Hematopoietic multipotent progenitor cell (in vitro differentiated cells): ENCODE measurements at places on chromosomes 4 and X. TPM values are rescaled to one million over a fixed set of nuclear protein-coding genes. Genes with fewer than 3 reads are reported as not detected.

Gene SH3TC1
- total RNA-seq = 88.1 TPM

Gene MXRA5
- total RNA-seq = under 0.01 TPM

GRCh38 chrX:17773221-17773876 is 36.1 kb downstream of the SCML1 start:
- DNase-seq = no peak

- no peak for DNase-seq
These were observed 101.4 kb upstream of the LINC00632 start for GRCh38 chrX:140608111-140608510.

GRCh38 chrX:46179748-46180147 is 365.5 kb downstream of the ZNF674 start:
- no peak for DNase-seq

GRCh38 chrX:150449313-150449712 is 86.2 kb downstream of the MAMLD1 start:
- no peak for DNase-seq

DNA sequence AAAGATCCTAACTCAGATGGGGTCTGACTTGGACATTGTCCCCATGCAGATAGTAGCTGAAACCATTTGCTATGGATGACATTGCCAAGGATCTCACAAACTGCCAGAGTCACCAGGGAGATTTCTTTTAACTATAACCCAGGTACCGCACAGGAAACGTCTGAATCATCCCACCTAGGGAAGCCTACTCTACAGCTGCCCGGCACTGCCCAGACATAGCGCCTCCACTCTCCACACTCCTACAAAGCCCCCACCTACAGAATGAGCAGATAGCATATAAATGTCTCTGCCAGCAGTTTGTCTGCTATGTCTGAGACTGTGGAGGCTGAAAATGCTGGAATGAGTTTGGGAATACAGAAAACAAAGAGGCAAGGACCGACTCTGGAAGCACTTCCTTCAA is 32.3 kb downstream of the TRIM61 start:
- DNase-seq = no peak

Gene GPR50
- total RNA-seq = not detected

Gene DDIT4L
- not detected for total RNA-seq

- no peak for DNase-seq
These were observed 40.6 kb downstream of the FAM149A start for GRCh38 chr4:186144946-186145569.
